ENCODE measurements at places on chromosomes 3 and 15.
A peak's percentile ranks its signal among the peaks of the same experiment; 100 is the strongest.

DNA sequence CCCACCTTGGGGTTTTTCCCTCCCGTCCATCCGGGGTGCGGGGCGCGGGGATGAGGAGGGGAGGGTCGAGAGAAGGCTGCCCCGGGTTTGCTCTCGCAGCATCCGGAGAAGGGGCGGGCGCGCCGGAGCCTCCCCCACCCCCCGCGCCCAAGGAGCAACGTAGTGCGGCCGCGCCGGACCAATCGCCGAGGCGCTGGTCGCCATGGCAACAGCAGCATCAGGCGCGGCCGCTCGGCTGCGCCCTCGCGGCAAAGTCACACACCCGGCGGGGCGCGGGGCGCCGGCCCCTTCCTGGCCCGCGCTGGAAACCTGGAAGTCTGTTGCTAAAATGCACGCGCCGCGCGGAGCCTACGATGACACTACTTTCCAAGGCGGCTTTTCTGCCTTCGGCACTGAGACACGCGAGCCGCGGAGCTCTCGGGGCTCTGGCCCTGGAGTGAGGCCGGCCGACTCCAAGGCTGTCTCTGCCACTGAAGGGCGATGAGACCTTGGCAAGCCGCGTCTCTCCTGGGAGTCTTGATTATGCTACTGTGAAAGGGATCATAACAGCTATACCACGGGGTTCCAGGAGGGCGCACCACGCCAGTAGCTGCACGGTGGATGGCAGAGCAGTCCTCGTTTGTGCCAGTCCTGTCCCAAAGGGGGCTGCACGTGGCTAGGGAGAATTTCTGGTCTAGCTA, at the start of gene IQSEC1:
IQSEC1 (minus strand) TSS at position 104 of the 680 bp plus-strand sequence. CDS start 415 bp downstream, outside the sequence.
- H3K4me3 ChIP-seq = no peak within 1 kb of the TSS
- H3K27ac ChIP-seq = no peak within 1 kb of the TSS
- H3K36me3 ChIP-seq = no peaks in the 10 kb centered on the region
- peaks cover 51% of the 10 kb centered on the region for H3K27me3 ChIP-seq
- DNase-seq = peak; percentile 89
- H3K4me1 ChIP-seq = no peaks in the 10 kb centered on the region

- peaks cover 65% of the 10 kb centered on the region for H3K36me3 ChIP-seq
- peaks cover 5% of the 10 kb centered on the region for H3K4me1 ChIP-seq
- DNase-seq = no peak
- no peak overlapping the region for H3K4me3 ChIP-seq
Observed at GRCh38 chr15:65386376-65386775, 8.6 kb upstream of the IGDCC3 start.

GRCh38 chr3:173257797-173258196, 116.8 kb upstream of the SPATA16 start:
- no peaks in the 10 kb centered on the region for H3K4me1 ChIP-seq
- no peak overlapping the region for H3K27ac ChIP-seq
- H3K36me3 ChIP-seq = no peaks in the 10 kb centered on the region
- no peak overlapping the region for H3K4me3 ChIP-seq

DNA sequence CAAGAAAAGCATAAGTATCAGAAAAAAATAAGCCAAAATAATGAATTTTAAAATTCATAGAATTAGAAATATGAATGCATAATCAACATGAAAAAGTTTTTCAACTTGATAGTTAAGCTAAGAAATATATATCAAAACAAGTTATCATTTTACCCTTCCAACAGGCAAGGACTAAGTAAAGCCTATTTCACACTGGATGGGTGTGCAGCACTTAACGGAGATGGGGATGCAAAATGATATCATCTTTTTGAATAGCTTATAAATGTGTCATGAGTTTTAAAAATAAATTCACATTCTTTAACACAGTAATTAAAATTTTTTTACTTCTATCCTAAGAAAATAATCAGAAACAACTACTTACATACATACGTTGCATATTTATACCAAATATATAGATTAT, 20.9 kb downstream of the PIK3R4 start:
- H3K27me3 ChIP-seq = no peaks in the 10 kb centered on the region
- no peak overlapping the region for H3K27ac ChIP-seq
- peaks cover 38% of the 10 kb centered on the region for H3K36me3 ChIP-seq
- no peak for DNase-seq
- H3K4me1 ChIP-seq = no peaks in the 10 kb centered on the region
- no peak overlapping the region for H3K4me3 ChIP-seq

- no peaks in the 10 kb centered on the region for H3K4me1 ChIP-seq
- H3K27ac ChIP-seq = no peak overlapping the region
- H3K4me3 ChIP-seq = no peak overlapping the region
- H3K36me3 ChIP-seq = no peaks in the 10 kb centered on the region
- H3K27me3 ChIP-seq = no peaks in the 10 kb centered on the region
- DNase-seq = no peak
Observed at GRCh38 chr3:99854756-99855298, 37.2 kb downstream of the CMSS1 start.

DNA sequence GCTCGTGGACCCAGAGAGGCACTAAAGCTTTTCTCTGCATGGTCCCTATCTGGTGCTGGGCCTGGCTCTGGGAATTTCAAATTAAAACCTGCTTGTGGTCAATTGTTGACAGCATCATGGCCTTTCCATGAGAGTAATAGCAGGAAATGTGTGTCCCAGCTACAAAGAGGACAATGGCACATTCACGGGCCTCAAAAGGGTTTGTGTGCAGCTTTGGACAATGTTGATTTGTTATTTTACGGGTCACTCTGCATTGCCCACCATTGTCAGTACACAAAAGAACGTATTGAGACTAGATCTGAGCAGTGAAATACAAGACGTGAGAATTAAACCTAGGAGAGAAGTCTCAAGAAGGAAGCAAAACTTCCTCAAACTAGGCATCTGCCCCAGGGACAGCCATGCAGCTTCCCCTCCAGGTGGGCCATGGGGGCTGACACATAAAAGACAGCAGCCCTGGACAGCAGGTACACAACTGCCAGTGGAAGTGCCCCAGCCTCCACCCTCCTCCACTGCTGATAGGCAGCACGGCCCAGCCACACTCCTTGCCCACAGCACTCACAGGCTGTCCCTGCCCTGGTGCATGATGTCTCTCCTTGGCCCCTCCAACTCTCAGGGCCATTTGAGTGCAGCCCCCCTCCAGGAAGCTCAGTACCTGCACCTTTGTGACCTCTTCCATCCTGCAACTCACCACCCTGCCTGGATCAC, 15.9 kb upstream of the LTF start:
- peak; percentile 22 for DNase-seq
- no peak overlapping the region for H3K27ac ChIP-seq
- no peaks in the 10 kb centered on the region for H3K36me3 ChIP-seq
- peaks cover 4% of the 10 kb centered on the region for H3K4me1 ChIP-seq

- H3K4me3 ChIP-seq = no peak overlapping the region
- H3K27ac ChIP-seq = no peak overlapping the region
- H3K27me3 ChIP-seq = no peaks in the 10 kb centered on the region
Observed at GRCh38 chr3:120498556-120499346, 48.0 kb upstream of the FSTL1 start.

DNA sequence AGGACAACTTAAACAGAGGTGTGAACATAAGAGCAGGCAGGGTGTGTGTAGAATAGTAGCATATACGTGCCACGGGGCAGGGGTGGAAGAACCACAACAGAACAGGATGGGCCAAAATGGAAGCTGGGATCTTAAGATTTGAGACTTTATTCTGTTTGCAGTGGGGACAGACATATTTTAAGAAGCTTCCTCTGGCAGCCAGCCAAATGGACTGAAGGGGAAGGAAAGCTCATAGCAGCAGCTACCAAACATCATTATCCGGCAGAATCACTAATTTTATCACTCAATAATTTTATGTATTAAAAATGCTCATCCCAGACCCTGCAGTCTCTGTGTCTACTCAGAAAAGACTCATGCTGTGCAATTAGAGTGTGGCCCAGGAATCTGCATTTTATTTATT, 130.9 kb upstream of the CTDSPL start:
- H3K27me3 ChIP-seq = no peaks in the 10 kb centered on the region
- H3K4me3 ChIP-seq = no peak overlapping the region
- no peaks in the 10 kb centered on the region for H3K4me1 ChIP-seq
- H3K27ac ChIP-seq = no peak overlapping the region

DNA sequence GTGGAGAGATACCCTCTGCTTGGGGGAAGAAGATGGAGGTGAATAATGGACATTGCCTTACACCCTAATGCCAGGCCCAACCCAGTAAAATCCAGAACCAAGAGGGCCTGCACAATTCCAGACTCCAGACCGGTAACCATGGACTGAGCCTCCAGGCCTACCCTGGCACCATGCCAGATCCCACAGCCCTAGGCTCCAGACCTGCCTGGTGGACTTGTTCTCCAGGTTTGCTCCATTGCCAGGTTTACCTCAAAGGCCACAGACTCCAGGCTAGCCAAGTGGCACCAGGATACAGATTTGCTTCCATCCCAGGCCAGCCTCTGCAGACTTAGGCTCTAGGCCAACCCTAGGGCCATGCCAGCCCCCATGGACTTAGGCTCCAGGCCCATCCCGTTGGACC, 14.0 kb downstream of the PLCH1 start:
- no peaks in the 10 kb centered on the region for H3K27me3 ChIP-seq
- H3K36me3 ChIP-seq = no peaks in the 10 kb centered on the region
- H3K4me1 ChIP-seq = no peaks in the 10 kb centered on the region
- no peak overlapping the region for H3K4me3 ChIP-seq
- DNase-seq = no peak

DNA sequence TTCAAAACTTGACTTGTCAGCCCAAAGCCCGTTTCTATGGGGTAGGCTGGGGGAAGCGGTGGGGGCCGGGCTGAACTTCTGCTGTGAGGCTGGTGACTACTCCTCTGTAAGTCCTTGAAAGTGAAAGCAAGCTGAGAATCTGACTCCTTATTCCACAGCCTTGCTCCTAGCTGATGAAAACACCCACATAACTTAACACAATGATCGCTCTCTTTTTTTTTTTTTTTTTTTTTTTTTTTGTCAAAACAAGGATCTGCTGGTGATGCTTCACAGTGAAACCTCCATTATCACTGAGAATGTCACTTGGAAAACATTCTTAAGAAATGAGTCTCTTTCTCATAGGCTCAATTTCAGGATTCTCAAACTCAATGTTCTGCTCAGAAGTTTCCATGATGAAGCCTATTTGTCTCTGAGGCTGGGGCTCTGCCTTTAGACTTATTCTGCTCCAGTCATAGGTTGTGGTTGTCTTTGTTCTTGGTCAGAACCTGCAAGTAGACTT, 31.4 kb upstream of the TKT start:
- peak; percentile 87 for DNase-seq
- peak overlapping the region; percentile 59 for H3K27ac ChIP-seq
- peaks cover 75% of the 10 kb centered on the region for H3K36me3 ChIP-seq
- H3K4me3 ChIP-seq = no peak overlapping the region
- H3K27me3 ChIP-seq = no peaks in the 10 kb centered on the region

- peak overlapping the region; percentile 52 for H3K27ac ChIP-seq
- peak; percentile 91 for DNase-seq
- no peaks in the 10 kb centered on the region for H3K27me3 ChIP-seq
- no peak overlapping the region for H3K4me3 ChIP-seq
- peaks cover 3% of the 10 kb centered on the region for H3K4me1 ChIP-seq
- H3K36me3 ChIP-seq = no peaks in the 10 kb centered on the region
Observed at GRCh38 chr3:32420126-32421038, 28.7 kb downstream of the CMTM7 start.

DNA sequence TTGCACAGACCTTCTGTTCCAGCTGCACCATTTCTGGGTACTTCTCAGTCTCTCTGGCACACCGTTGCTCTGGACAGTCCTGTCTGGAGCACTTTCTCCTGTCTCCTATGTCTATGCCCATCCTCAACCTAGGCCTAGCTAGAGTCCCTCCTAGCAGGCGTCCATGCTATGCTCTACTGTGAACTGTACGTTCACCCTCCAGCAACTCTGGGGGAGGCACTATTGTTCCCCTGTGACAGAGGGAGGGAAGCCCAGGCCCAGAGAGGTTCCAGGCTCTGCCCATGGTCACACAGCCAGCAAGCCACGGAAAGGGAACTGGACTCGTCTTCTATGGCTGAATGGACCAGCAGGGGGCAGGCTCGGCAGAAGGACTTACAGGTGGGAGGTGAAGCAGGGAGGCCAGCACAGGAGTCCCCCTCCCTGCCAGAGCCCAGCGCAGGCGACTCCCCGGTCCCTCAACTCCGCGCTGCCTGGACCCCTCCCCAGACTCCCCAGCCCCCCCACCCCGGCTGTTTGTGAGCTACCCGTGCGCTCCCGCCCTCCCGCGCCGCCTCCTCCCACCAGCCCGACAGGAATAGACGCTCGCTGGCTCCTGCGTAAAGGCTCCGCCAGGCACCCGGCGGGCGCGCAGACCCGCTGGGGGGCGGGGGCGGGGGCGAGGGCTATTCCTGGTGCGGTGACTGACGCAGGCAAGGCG, 1.7 kb upstream of the LINGO1 start:
- peaks cover 6% of the 10 kb centered on the region for H3K4me1 ChIP-seq
- peak; percentile 98 for DNase-seq
- H3K36me3 ChIP-seq = no peaks in the 10 kb centered on the region
- no peak overlapping the region for H3K27ac ChIP-seq
- H3K4me3 ChIP-seq = no peak overlapping the region

DNA sequence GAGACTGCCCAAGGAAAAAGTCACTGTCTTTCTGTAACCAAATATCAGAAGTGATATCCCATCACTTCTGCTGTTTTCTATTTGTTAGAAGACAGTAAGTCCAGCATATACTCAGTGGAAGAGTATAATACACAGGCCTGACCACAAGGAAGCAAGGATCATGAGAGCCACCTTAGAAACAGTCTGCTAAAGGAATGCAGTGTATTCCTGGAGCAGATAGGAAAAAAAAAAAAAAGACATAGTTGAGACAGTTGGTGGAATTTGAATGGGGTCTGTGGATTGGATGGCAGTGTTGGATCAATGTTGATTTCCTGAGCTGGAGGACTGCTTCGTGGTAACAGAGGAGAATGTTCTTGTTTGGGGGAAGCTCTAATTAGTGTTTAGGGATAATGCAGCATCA, 26.5 kb upstream of the FBXL2 start:
- no peaks in the 10 kb centered on the region for H3K36me3 ChIP-seq
- no peak for DNase-seq
- H3K27ac ChIP-seq = no peak overlapping the region
- no peaks in the 10 kb centered on the region for H3K4me1 ChIP-seq
- H3K4me3 ChIP-seq = no peak overlapping the region

DNA sequence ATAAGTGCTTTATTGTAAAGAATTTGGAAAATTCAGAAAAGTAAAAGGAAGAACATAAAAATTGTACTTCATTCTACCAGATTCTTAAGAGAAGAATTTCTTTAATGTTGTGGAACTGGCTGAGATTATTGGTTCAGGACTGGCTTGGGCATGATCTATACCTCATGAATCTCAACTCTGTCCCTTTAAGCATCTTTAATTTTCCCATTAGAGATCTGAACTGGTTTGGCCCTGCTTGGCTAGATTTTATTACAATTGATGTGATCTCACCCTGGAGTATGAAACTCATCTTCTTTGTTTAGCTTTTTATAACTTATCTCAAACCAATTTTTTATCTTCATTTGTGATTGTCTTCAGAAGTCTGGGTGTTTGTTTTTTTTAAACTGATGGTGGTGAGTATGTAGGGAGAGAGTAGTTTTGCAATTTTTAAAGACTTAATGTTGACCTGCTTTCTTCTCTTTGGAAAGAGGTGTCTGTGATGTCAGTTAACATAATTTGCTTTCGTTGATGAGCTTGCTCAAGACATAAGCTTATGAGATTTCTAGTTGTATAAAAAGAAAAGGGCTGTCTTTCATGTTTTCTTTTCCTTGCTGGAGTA, 61.9 kb downstream of the ZNF609 start:
- DNase-seq = no peak
- peaks cover 14% of the 10 kb centered on the region for H3K4me1 ChIP-seq
- H3K27me3 ChIP-seq = no peaks in the 10 kb centered on the region
- no peak overlapping the region for H3K27ac ChIP-seq
- H3K4me3 ChIP-seq = peak overlapping the region; percentile 2
- peaks cover 8% of the 10 kb centered on the region for H3K36me3 ChIP-seq

GRCh38 chr15:100350434-100351226, 8.9 kb upstream of the ADAMTS17 start:
- H3K27me3 ChIP-seq = peaks cover 11% of the 10 kb centered on the region
- no peak overlapping the region for H3K4me3 ChIP-seq
- DNase-seq = no peak
- no peaks in the 10 kb centered on the region for H3K36me3 ChIP-seq

Data from endodermal cell (in vitro differentiated cells).